MCF 10A (cell line): ENCODE measurements at places on chromosomes 3 and 15. TPM values are rescaled to one million over a fixed set of nuclear protein-coding genes. Genes with fewer than 3 reads are reported as not detected.

Gene PTH1R
- total RNA-seq, result not detected in 2 replicates

Gene EPM2AIP1
- total RNA-seq, result 12.0 and 12.9 TPM in 2 replicates

Gene SLCO3A1
- 10.1 and 11.9 TPM in 2 replicates for total RNA-seq

Gene OSBPL10
- 128 and 172 TPM in 2 replicates for total RNA-seq

Gene DUOXA1
- 1.3 and 3.0 TPM in 2 replicates for total RNA-seq
